ENCODE measurements at places on chromosomes 4 and X. TPM values are rescaled to one million over a fixed set of nuclear protein-coding genes. Genes with fewer than 3 reads are reported as not detected.

The EDA2R gene
- 14.9 TPM for total RNA-seq

The HTR2C gene
- total RNA-seq = not detected

The ZFP92 gene
- 0.19 TPM for total RNA-seq

The VCX gene
- total RNA-seq = not detected

The TEX13C gene
- total RNA-seq = not detected

The SPATA18 gene
- total RNA-seq = 17.2 TPM

The ADAM29 gene
- total RNA-seq = not detected

The CT83 gene
- not detected for total RNA-seq

The GUCY1B1 gene
- 1.7 TPM for total RNA-seq

The SPANXD gene
- not detected for total RNA-seq

The RASL11B gene
- total RNA-seq = 0.28 TPM

The NPFFR2 gene
- not detected for total RNA-seq

The PPP1R3F gene
- total RNA-seq = 7.3 TPM

The GAGE1 gene
- not detected for total RNA-seq

The RRH gene
- total RNA-seq = not detected

The SPANXN3 gene
- total RNA-seq = not detected

The WWC2 gene
- total RNA-seq = 22.8 TPM

The IL1RAPL1 gene
- total RNA-seq = 2.3 TPM

The RAB9A gene
- total RNA-seq = 39.5 TPM

The CFAP99 gene
- not detected for total RNA-seq

The GPR34 gene
- total RNA-seq = not detected

The NXF2B gene
- total RNA-seq = not detected

The SAGE1 gene
- total RNA-seq = not detected

The IL3RA gene
- 0.19 TPM for total RNA-seq

The VGLL1 gene
- total RNA-seq = not detected

The CT45A2 gene
- total RNA-seq = not detected

The RHOXF2B gene
- not detected for total RNA-seq

The MAGEA1 gene
- not detected for total RNA-seq

The CLDN34 gene
- total RNA-seq = not detected

The TXLNG gene
- 6.3 TPM for total RNA-seq

The FAM114A1 gene
- total RNA-seq = 527 TPM

The CCNA2 gene
- 97.6 TPM for total RNA-seq

The MAGEC1 gene
- not detected for total RNA-seq

The MAGED4 gene
- total RNA-seq = 18.6 TPM

The IL21 gene
- total RNA-seq = not detected

The CDKL2 gene
- under 0.01 TPM for total RNA-seq

The HEPH gene
- 17.3 TPM for total RNA-seq

The MAGEB1 gene
- not detected for total RNA-seq

The SHISA3 gene
- total RNA-seq = 1.7 TPM

The F11 gene
- not detected for total RNA-seq

The CAPN6 gene
- under 0.01 TPM for total RNA-seq

The SLC34A2 gene
- total RNA-seq = under 0.01 TPM

The MAGEA2 gene
- total RNA-seq = not detected

The SPATA4 gene
- total RNA-seq = 0.28 TPM

The TCEAL7 gene
- 58.9 TPM for total RNA-seq

The GLOD5 gene
- not detected for total RNA-seq

The STOX2 gene
- 0.38 TPM for total RNA-seq

The CLNK gene
- not detected for total RNA-seq

The RBMXL3 gene
- not detected for total RNA-seq

The IQCM gene
- not detected for total RNA-seq

The JAKMIP1 gene
- not detected for total RNA-seq

The NCBP2L gene
- not detected for total RNA-seq

The MAGED4B gene
- total RNA-seq = 56.0 TPM

The MECP2 gene
- 15.3 TPM for total RNA-seq

Measured in regular cardiac myocyte (primary cell).